ENCODE measurements at places on chromosomes 13 and 19.

DNA sequence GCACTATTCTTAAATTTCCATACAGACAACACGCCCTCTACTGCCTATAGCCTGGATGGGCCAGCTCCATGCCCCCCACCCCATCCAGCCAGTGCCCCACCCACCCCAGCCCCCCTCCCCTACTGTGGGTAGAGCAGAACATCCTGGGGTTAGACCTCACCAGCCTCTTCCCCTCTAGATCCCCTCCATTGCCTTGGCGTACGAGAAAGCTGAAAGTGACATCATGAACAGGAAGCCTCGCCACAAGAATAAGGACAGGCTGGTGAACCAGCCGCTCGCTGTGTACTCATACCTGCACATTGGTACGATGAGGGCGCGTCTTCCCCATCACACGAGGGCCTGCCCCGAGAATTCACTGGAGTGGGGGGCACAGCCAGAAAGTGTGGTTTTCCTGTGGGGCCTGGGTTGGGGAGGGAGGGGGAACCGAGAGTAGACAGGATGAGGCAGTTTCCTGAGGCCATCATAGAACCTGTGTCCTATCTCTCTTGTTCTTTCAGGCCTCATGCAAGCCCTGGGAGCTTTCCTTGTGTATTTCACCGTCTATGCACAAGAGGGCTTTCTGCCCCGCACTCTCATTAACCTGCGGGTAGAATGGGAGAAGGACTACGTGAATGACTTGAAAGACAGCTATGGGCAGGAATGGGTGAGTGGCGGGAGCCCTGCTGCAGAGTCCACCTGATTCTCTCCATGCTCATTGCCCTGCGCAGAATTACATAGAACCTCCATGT, 29.1 kb downstream of the ATP12A start:
- no peak for DNase-seq

GRCh38 chr13:35857769-35858168, 273.4 kb downstream of the DCLK1 start:
- DNase-seq = no peak

GRCh38 chr19:50500060-50500752, 10.8 kb downstream of the JOSD2 start:
- no peak for DNase-seq

GRCh38 chr19:781800-782184, 15.5 kb upstream of the PTBP1 start:
- no peak for DNase-seq

- no peak for DNase-seq
Observed at GRCh38 chr19:39064405-39064804, 19.8 kb upstream of the ACP7 start.

GRCh38 chr13:28659621-28659970, 666 bp downstream of the POMP start:
- no peak for DNase-seq

DNA sequence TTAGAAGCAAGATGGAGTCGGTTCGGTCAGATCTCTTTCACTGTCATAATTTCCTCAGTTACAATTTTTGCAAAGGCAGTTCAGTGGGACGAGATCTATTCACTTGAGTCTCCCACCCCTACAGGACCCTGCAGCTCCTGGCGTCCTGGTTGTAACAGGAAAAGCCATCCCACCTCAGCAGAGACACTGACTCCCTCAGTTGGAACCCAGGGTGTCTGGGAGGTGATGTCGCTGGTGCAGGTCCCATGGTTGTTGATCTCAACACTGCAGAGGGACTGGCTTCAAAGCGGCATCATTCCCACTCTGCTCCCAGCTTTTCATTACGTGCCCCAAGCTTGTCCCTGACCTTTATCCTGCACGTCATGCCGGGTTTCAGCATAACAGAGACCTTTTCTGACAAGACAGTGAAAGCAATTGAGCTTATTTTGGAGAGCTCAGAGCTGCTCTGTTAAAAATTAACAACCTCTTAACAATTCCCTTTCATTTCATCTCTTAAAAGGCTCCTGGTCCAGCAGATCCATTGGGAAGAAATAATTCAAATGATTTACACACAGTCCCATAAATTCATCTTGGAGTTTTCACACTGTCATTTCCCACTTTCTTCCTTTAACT, 17.6 kb upstream of the COG3 start:
- no peak for DNase-seq

- no peak for DNase-seq
Observed at GRCh38 chr19:33462112-33462791, 59.3 kb downstream of the PEPD start.

DNA sequence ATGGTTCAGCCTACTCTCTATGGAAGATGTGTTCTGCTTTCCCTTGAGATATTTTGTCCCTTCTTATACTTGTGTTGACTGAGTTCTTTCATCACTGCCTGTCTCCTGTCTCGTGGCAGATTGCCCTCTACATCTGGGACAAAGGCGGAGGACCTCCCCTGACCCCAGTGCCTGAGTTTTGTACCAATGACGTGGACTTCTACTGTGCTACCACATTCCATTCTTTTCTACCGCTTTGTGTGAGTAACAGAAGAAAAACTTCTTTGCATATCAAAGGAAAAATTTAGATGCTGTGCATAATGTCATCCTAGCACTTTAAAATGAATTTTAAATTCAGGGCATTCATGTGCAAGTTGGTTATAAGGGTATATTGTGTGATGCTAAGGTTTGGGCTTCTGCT, 74.6 kb downstream of the B3GLCT start:
- DNase-seq = no peak

GRCh38 chr19:40619333-40620160, 18.4 kb downstream of the LTBP4 start:
- no peak for DNase-seq

GRCh38 chr19:35959040-35959967, 23.1 kb downstream of the LRFN3 start:
- DNase-seq = no peak

Data from stromal cell of bone marrow (primary cell).